Astrocyte of the spinal cord (primary cell): ENCODE measurements at places on chromosomes 2 and 18.

DNA sequence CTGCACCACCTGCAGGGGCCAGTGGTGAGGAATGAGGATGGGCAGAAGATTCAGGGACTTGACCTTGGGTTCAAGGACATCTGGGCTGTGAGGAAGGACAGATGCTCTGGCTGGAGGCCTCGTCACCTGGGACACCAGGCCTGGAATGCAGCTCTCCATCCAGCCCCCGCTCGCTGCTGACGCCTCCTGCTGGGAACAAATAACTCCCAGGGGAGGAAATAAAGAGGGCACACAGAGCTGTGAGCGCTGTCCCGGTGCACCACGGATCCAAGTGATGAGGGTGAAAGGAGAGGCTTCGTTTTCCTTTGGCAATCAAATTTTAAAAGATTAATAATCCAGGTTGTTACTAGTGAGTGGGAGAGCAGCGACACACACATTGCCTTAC, 368.0 kb upstream of the MYT1L start:
- no peak for DNase-seq

DNA sequence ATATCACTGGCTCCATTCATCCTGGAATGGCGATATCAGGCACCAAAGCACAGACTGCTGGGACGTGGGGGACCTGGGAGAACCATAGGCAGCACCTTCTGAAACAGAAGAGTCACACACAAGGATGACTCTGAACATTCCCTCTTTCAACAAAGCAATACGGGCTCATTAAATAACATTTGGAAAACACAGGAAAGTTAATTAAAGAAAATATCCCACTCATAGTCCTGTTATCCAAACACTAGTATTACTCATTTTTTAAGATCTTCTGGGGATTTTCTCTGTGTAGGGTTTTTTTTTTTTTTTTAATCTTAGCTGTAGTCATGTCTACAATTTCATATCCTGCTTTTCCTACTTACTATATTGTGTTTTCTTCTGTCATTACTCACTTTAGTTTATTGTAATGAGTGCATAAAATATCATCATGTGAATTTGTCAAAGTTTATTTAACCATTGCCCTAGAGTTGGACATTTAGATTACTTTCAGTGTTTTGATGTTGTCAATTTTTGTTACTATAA, 70.0 kb upstream of the SP3 start:
- no peak for DNase-seq

GRCh38 chr18:42392416-42392815, 437.4 kb downstream of the PIK3C3 start:
- no peak for DNase-seq

GRCh38 chr2:119224391-119225104, 914 bp downstream of the STEAP3 start:
- DNase-seq: no peak

GRCh38 chr2:217398860-217399259, 539.0 kb upstream of the TNP1 start:
- no peak for DNase-seq

- DNase-seq: peak; percentile 60
Observed at GRCh38 chr2:189150033-189150432, 29.5 kb downstream of the COL5A2 start.
